A549 treated with ZK216348 at 1 μM for 4 hours (cell line): ENCODE measurements at places on chromosomes 4 and X. TPM values are rescaled to one million over a fixed set of nuclear protein-coding genes. Genes with fewer than 3 reads are reported as not detected.

MAOA gene
- 0.33 to 1.1 TPM (median 0.40 TPM) in 5 replicates for total RNA-seq

CAPN6 gene
- total RNA-seq: not detected in 5 replicates

IQCM gene
- total RNA-seq: not detected in 5 replicates

OTC gene
- not detected in 5 replicates for total RNA-seq

SH3D19 gene
- total RNA-seq: 19.4 to 25.8 TPM (median 24.6 TPM) in 5 replicates

TMEM255A gene
- 0.11 to 0.16 TPM (median 0.14 TPM) in 5 replicates for total RNA-seq

NOX1 gene
- 0.11 to 0.20 TPM in 2 of 5 replicates, not detected in the others for total RNA-seq

DRP2 gene
- 0.19 to 0.27 TPM (median 0.22 TPM) in 5 replicates for total RNA-seq

SRPX gene
- total RNA-seq: 4.8 to 8.5 TPM (median 7.5 TPM) in 5 replicates

G6PD gene
- total RNA-seq: 1,245 to 1,640 TPM (median 1,501 TPM) in 5 replicates

ZNF280C gene
- total RNA-seq: 2.3 to 3.7 TPM (median 2.7 TPM) in 5 replicates

EDA gene
- total RNA-seq: 0.35 to 0.84 TPM (median 0.49 TPM) in 5 replicates

EPHA5 gene
- 0.27 to 0.59 TPM (median 0.40 TPM) in 5 replicates for total RNA-seq

SUPT20HL2 gene
- not detected in 5 replicates for total RNA-seq

L1CAM gene
- 18.2 to 26.1 TPM (median 21.4 TPM) in 5 replicates for total RNA-seq

UGT2B11 gene
- total RNA-seq: 0.06 to 0.17 TPM (median 0.09 TPM) in 3 of 5 replicates, not detected in the others

CHM gene
- total RNA-seq: 6.5 to 10.1 TPM (median 8.8 TPM) in 5 replicates

MSN gene
- 244 to 312 TPM (median 291 TPM) in 5 replicates for total RNA-seq

GIMD1 gene
- total RNA-seq: not detected in 5 replicates

NPNT gene
- total RNA-seq: 0.22 to 0.60 TPM (median 0.37 TPM) in 5 replicates

TCEAL9 gene
- 86.8 to 241 TPM (median 103 TPM) in 5 replicates for total RNA-seq

PDZD4 gene
- 2.9 to 4.8 TPM (median 3.6 TPM) in 5 replicates for total RNA-seq

MTM1 gene
- 4.2 to 9.1 TPM (median 6.4 TPM) in 5 replicates for total RNA-seq

LRIT3 gene
- total RNA-seq: 0.06 to 0.13 TPM in 2 of 5 replicates, not detected in the others
